ENCODE measurements at places on chromosomes 11 and 22.

DNA sequence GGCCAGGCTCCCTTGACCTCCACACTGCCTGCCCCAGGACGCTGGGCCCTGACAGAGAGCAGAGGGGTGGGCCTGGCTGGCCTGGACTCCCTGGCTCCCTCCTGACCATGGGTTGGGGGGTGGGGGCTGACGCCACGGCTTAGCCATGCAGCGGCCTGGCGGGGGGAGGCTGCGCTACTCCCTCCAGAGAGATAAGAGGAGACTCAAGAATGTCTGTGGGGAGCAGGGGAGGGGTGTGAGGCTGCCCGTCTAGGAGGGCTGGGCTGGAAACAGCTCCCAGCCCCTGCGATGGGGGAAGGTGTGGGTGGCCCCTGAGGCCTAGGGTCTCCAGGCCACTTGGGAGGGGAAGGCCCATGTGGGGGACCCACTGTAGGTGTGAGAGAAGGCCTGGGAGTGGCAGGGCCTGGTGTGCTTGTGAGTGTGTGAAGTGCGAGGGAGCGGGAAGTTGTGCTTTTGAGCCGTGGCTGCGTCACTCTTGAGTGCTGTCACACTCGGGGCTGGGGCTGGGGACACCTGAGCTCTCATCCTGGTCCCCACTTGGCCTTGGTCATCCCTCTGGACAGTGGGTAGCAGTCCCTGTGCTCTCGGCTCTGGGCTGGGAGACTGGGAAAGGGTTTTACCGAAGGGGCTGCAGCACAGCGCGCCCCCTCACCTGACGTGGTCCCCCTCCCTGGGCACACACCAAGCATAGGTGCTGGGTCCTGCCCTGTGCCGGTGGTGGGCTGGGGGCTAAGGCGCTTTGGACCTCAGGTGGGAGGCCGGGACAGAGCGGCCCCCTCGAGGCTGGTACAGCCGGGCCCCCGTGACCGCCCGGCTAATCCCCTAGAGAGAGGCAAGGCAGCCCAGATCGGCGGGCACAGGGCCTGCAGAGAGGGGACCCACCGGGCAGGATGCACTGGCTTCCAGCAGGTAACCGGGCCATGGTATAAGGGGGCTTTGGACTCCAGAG is 2.4 kb downstream of the MYRF start:
- DNase-seq = no peak

DNA sequence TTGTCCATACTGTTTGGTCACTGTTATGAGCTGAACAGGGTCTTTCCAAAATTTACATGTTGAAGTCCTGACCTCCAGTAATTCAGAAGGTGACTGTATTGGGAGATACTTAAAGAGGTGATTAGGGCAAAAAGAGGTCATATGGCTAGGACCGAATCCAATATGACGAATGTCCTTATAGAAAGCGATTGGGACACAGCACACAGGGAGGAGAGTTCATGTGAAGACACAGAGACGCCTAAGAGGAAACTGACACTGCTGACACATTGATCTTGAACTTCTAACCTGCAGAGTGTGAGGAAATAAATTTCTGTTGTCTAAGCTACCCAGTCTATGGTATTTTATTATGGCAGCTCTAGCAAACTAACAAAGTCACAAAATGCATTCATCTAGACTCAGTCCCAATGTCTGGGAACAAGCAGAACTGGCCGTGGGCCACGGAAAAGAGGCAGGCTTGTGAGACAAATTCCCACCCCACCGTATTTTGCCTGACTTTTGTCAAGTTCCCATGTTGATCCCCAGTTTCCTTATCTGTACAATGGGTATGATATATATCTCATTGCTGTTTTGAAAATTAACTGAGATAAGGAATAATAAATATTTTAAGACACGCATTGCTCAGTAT is 295.0 kb downstream of the NTM start:
- no peak for DNase-seq

DNA sequence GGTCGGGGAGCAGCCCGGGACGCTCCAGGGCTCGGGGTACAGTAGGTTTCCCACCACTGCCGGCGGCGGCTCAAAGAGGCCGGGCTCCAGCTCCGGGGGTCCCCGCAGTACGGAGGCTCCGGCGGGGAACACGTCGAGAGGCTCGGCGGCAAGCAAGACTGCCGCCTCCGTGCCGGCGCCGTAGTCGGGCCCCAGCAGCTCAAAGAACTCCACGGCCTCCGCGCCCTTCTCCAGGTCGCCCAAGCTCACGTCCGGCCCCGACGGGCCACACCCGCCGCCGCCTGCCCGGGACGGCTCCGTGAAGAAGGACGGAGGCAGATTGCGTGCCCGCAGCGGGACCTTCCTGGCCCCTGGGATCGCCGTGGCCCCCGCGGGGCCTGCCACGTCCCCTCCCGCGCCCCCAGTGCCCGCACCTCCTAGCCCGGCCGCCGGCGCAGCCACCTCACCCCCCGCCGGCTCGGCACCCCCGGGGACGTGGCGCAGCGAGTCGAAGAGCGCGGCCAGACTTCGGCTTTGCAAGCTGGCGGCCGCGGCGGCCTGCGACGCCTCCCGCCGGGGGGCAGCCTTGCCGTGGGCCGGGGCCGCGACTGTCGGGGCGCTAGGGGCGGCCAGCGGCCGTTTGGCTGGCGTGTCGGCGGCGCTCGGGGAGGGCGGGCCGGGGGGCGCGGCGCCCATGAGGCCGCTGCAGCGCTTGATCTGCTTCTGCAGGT is 775 bp downstream of the FAM181B start:
- no peak for DNase-seq

DNA sequence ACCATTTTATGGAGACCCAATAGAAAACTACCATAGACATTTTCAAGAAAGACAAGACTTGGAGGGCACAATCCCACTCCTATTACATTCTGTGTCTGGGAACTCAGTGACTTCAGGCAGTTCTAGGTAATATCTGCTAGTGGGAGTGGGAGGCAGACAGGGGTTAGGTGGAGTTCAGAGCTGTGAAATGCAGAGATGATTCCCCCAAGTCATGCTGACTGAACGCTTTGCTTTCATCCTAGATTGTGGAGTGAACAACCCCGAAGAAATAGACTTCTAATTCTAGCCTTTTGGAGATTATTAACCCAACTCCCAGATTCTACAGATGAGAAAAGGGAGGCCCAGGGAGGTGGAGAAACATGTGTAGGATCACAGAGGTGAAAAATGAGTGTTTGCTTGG is 437.8 kb upstream of the CADM1 start:
- DNase-seq = no peak

- DNase-seq = no peak
Measured at GRCh38 chr11:76610871-76611475, 59.6 kb downstream of the LRRC32 start.

GRCh38 chr11:19241260-19242178 is 774 bp upstream of the E2F8 start:
- DNase-seq = no peak

- DNase-seq = peak; percentile 8
Measured at GRCh38 chr11:103368145-103368544, 258.9 kb downstream of the DYNC2H1 start.

DNA sequence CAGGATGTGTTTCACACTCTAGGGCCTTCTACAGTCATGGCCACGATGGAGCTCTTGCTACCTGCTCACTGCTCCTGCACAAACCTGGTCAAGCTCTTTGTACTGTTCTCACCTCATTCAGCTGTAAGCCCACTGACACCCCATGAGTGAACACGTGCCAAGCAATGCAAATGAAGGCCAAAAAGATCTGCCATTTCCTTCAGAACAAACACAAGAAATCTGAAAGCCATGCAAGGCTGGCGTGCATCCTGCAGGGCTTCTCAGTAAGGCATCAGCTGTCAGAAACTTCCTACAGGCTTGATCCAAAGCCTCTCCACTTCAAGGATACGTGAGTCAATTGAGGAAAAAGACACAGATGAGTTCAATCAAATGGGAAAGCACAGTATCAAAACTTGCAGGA is 44.1 kb upstream of the NFRKB start:
- DNase-seq = no peak

GRCh38 chr11:1014276-1014675 is 22.2 kb downstream of the MUC6 start:
- no peak for DNase-seq

- DNase-seq = peak; percentile 95
Measured at GRCh38 chr11:12411806-12412727, 34.7 kb downstream of the PARVA start.

DNA sequence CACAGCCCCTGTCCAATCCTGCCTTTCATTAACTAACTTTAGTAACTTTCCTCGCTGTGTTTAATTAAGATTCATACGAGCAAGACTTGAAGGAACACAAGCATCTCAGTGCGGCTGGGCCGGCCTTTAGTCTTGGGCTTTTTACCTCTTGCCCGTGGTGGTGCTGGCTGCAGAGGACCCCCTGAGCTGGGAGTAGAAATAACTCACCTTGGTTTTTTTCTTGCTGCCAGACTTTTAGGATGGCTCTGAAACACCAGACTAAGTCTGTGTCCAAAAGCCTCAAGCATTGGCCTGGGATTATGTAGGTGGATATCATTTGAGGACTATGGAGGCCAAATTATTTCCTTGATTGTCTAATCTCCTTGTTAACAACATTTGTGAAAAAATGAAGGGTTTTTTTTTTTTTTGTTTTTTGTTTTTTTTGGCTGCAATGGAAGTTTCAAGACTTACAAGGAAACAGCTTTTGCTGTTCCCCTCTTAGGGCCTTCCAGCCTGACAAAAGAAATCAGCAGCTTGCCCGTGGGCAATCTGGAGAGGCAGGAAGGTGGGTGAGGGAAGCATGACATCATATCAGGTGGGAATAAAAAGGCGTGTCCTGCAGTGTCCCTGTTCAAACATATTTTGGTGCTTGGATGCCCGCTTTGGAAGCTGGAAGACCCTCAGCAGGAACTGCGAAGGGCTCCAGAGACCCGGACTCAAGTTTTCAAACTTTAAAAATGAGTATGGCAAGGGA is 44.0 kb downstream of the SMIM38 start:
- DNase-seq = no peak

DNA sequence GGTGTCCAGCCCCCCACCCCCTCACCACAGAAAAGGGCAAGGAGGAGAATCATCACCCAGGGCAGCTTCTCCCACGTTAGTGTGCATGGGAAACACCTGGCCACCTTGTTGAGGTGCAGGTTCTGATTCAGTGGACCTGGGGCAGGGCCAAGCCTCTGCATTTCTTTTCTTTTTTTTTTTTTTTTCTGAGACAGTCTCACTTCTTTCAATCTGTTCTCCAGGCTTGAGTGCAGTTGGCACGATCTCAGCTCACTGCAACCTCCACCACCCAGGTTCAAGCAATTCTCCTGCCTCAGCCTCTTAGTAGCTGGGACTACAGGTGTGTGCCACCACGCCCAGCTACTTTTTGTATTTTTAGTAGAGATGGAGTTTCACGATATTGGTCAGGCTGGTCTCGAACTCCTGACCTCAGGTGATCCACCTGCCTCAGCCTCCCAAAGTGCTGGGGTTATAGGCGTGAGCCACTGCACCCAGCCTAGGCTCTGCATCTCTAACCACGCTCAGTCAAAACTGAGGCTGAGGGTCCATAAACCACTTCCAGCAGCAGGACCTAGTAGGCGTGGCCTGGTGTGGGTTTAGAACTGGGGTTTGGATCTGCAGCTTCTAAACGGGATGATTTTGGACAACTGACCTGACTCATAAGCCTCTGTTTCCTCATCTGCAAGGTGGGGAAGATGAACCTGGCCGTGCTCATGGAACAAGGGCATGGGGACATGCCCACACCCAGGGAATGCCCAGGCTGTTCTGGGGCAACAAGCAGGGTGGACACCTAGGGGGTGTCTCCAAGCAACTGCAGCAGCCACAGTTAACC is 734 bp downstream of the ZP1 start:
- DNase-seq = no peak

DNA sequence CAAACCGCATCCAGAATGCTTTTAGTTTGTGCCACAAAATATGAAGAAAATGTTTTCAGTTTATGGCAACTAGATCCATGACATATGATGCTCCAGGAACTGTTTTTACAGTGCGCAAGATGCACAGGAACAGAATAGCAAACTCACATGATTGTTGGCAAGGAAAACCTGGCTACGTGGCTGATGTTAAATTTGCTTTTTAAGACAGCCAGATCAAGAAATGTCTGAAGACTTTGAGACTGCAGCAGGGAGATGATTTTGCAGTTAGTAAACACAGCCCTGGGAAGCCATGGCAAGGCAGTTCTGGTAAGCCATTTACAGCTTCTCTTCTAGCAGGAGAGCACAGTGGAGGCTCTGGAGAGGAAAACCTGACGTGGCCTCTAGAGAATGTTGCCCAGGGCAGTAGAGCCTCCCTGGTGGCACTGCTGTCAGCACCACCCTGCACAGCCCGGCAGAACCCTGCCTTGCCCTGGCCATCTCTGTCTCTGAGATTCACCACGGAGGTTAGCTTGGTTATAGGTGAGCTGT is 69.8 kb upstream of the TNRC6B start:
- peak; percentile 70 for DNase-seq

DNA sequence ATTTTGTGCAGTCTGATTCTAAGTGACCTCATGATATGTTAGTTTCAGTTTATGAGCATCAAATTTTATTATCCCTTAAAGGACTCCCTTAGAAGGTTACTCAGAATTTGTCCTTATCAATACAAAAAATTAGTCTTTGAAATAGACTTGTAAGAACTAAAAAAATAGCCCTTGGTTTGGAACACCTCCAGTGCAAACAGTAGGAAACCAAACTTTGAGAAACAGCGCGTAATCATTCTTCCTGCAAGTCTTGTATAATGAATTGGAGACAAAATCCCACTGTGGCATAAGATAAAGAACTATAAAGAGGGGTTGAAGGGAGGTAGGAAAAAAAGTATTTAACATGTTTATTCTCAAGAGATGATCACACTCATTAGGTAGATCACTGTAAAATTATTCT is 10.8 kb upstream of the MSANTD4 start:
- DNase-seq = no peak

DNA sequence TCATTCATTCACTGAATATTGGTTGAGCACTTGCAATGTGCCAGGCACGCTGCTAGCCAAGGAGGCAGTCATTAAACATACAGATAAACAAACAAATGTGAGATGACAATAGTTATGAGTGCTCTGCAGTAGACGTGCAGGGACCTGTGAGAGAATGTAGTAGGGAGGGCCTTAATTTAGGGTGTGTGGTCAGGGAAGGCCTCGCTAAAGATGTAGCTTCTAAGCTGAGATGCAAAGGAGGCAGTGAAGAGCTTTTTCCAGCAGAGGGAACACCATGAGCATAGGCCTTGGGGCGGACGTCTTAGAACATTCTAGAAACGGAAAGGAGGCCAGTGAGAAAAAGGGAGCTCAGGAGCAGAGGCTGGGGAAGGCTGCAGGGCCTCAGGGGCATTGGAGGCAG is 789 bp upstream of the NCF4 start:
- no peak for DNase-seq

GRCh38 chr11:34653851-34654482 is 33.1 kb downstream of the EHF start:
- peak; percentile 97 for DNase-seq

- DNase-seq = peak; percentile 37
Measured at GRCh38 chr11:128323381-128323780, 264.0 kb downstream of the ETS1 start.

GRCh38 chr11:44561275-44561805 is 4.1 kb upstream of the CD82 start:
- no peak for DNase-seq

GRCh38 chr11:33068611-33069340 is 29.4 kb downstream of the TCP11L1 start:
- DNase-seq = no peak

- DNase-seq = peak; percentile 39
Measured at GRCh38 chr11:27293515-27294417, 69.2 kb downstream of the CCDC34 start.

GRCh38 chr11:65849366-65849765 is 8.6 kb downstream of the CFL1 start:
- DNase-seq = no peak
